ENCODE measurements at places on chromosomes 2 and 18.

DNA sequence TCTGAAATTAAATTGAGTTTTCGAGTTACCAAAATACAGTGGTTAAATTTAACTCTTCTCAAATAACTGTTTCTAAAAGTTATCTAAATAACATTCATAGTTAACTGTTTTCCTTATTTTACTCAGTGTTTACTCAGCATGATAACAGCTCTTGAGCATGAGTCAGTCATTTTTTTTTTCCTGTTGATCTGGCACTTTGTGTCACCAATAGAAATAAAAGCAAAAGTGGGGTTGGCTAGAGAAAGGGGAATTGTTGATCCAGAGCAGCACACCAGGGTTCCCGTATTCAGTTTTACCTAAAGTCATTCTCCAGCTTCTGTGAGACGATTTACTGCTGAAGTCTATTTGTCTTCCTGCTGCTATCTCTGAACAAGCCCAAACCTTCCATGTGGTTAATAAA, 851.6 kb downstream of the DCC start:
- DNase-seq, result no peak

GRCh38 chr2:149686136-149687051, 98.8 kb upstream of the MMADHC start:
- DNase-seq, result no peak

DNA sequence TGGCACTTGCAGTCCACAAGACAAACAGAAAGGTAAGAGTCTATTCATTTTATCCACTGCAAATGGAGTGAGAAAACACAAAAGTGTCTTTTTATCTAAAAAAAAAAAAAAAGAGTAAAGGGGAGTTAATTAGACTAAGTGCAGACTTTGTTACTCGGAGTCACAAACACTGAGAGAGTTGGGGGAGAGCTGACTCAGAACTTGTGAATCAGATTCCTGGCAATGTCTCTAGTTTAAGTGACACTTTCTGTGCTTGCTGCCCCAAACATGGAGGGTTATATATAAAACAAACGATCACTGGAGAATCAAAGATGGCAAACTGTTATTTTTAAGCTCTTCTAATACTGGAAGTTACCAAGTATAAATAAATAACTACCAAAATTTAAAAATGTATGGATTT, 505.8 kb upstream of the NRP2 start:
- no peak for DNase-seq

GRCh38 chr2:201246280-201246679, 14.1 kb upstream of the CASP8 start:
- no peak for DNase-seq

GRCh38 chr2:222623756-222624309, 32.1 kb downstream of the FARSB start:
- no peak for DNase-seq

DNA sequence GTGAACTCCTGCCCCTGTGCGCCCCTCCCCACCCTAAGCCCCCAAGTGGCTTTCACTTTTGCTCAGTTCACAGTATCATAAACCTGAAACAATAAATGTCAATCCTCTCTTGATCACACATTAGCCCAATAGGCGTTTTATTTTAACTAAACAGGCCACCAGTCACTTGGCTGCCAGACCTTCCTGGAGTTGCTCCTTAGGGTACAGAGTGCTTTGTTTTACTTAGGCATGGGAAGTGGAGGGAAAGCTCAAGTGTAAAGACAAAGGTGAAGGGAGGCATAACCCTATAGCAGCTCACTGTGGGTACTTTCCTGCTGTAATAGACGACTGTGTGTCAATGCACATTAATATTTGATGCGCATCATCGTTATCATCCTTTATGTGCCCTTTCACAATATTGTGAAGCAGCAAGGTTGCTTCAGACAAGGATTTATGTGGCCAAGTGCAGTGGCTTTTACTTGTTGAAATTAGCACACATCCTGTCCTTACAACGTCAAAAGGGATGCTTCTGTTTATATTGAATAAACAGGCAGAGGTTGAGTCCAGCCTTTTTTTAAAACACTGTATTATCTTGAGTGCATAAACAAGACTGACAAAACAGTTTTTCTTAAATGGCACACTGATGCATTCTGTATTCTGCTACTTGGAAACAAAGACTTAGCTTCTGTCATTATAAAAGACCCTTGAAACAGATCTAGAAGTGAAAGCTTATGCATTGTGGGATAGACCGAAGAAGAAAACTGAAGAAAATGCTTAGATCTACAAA, 168.5 kb downstream of the TMEFF2 start:
- no peak for DNase-seq

GRCh38 chr2:19649785-19650380, 251.9 kb downstream of the TTC32 start:
- DNase-seq, result no peak

DNA sequence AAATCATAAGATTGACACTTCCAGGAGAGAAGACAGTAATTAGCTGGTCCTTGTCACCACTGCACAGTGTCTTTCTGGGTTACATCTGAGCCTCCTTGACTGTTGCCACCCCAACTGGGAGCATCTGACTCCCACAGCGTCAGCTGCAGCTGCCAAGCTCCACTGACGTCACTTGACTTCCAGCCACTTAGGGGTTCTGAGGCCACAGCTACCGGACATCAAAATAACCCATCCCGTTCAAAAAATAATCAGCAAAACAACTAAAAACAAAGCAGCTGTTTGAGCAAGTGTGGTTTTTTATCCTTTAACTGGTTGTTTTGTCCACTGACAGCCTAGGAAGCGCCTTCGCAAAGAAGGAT, 206.5 kb upstream of the AGAP1 start:
- no peak for DNase-seq

GRCh38 chr18:7062811-7063210, 54.8 kb downstream of the LAMA1 start:
- no peak for DNase-seq

GRCh38 chr2:85502720-85503119, 36.2 kb upstream of the MAT2A start:
- no peak for DNase-seq
